ENCODE measurements at places on chromosomes 16 and 17.

GRCh38 chr16:83722456-83723183 lies 85.2 kb upstream of the HSBP1 start:
- DNase-seq = no peak

GRCh38 chr17:68591583-68591982 lies 9.6 kb downstream of the FAM20A start:
- peak; percentile 65 for DNase-seq

- peak; percentile 61 for DNase-seq
Measured at GRCh38 chr16:67029254-67030096, 526 bp downstream of the CBFB start.

DNA sequence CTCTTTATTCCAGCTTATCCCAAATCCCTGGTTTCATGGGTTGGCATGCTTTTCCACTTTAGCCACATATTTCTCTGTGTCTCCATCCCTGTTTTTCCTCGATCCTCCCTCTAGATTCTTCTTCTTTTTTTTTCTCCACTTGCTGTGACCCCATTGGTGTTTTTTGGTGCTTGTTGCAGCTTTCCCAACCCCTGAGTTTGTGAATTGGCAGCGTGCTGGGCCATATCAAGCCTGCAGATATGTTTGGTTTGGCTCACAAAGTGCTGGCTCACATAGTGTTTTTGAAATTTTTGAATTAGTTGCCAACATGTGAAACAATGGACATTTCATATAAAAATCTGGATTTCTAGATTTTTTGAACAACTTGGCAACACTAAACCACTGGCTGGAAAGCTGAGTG lies 8.8 kb downstream of the GPR139 start:
- DNase-seq = no peak

DNA sequence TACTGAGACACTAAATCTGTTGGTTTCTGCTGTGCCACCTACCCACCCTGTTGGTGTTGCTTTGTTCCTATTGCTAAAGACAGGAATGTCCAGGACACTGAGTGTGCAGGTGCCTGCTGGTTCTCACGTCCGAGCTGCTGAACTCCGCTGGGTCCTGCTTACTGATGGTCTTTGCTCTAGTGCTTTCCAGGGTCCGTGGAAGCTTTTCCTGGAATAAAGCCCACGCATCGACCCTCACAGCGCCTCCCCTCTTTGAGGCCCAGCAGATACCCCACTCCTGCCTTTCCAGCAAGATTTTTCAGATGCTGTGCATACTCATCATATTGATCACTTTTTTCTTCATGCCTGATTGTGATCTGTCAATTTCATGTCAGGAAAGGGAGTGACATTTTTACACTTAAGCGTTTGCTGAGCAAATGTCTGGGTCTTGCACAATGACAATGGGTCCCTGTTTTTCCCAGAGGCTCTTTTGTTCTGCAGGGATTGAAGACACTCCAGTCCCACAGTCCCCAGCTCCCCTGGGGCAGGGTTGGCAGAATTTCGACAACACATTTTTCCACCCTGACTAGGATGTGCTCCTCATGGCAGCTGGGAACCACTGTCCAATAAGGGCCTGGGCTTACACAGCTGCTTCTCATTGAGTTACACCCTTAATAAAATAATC lies 14.6 kb downstream of the STH start:
- DNase-seq = no peak

GRCh38 chr17:40247926-40248495 lies 28.9 kb downstream of the WIPF2 start:
- DNase-seq = no peak

GRCh38 chr17:67970783-67971182 lies 25.5 kb downstream of the C17orf58 start:
- DNase-seq = no peak

DNA sequence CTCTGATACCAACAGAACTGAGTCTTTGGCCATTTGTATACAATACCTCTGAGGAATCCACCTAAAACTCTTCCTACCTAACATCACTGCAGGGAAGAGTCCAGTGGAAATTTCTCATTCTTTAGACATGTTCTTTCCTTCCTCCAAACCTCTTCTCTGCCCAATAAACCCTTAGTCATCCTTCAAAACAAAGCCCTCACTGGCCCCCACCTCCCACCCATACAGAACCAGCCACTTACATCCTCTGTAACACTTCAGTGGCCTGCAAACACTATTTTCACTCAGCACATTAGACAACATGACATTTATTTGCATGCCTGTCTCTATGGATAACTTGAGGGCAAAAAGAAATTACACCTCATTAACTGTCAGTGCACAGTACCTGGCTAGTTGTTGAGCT lies 200.3 kb upstream of the NOG start:
- DNase-seq = no peak

- DNase-seq = no peak
Measured at GRCh38 chr16:86050591-86051367, 151.8 kb downstream of the IRF8 start.

All from inflammatory macrophage treated with lipopolysaccharide for 1 hour (primary cell).